Eye (tissue), 1 donor: ENCODE measurements at places on chromosomes 6 and 20.

GRCh38 chr20:42254673-42255072 lies 636.5 kb upstream of the CHD6 start:
- DNase-seq: no peak

DNA sequence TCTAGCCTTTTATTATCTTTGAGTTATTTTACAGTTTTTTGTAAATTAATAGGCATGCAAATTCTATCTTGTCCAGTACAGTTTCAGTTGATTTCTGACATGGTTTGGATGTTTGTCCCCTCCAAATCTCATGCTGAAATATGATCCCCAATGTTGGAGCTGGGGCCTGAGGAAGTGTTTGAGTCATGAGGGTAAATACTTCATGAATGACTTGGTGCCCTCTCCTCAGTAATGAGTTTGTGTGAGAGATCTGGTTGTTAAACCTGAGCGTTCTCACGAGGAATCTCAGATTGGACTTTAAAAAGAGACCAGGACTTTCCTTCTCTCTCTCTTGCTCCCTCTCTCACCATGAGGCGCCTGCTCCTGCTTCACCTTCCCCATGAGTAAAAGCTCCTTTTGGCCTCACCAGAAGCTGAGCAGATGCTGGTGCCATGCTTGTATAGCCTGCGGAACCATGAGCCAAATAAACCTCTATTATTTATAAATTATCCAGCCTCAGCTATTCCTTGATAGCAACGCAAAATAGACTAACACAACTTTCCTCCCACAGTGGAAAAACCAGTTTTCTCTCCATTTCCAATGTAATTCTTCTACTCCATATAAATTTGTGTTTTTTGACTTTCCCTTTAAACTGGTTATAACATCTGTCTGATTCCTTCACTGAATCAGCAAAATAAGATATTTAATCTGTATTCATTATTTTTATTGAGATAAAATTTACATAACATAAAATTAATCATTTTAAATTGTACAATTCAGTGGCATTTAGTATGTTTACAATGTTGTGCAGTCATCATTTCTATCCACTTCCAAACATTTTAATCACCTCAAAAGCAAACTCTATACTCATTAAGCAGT lies 78.7 kb upstream of the PRSS16 start:
- no peak for DNase-seq

DNA sequence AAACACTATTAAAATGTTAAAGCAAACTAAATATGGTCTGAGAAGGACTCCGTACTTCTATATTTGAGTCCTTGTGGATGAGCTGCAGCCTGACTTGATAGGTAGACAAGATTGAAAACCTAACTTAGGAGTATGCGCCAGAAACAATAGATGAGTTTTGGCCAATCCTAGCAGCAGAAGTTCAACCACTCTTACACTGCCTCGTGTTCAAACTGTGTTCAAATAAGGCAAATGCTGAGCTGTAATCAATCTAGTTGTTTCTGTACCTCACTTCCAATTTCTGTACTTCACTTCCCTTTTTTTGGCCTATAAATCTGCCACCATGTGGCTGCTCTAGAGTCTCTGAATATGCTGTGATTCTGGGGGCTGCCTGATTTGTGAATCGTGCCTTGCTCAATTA lies 13.2 kb upstream of the SERINC1 start:
- DNase-seq: no peak

- DNase-seq: no peak
Measured at GRCh38 chr6:113697632-113698410, 159.3 kb upstream of the MARCKS start.

DNA sequence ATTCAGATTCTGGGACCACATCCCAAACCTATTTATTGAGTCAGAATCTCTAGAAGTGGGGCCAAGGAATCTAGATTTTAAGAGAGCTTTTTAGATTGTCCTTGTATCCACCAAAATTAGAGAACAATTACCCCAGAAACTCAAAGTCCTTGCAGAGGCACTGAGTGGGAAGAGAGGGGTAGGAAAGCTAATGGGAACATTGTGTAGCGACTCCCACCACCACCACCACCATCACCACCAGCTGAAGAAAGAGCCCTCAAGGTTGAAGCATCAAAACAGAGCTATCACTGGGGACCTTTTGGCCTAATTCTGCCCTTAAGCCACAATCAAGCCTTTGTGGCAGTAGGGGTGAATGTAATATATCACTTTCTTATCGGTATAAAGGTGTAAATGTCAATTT lies 39.0 kb upstream of the SLC32A1 start:
- DNase-seq: no peak

DNA sequence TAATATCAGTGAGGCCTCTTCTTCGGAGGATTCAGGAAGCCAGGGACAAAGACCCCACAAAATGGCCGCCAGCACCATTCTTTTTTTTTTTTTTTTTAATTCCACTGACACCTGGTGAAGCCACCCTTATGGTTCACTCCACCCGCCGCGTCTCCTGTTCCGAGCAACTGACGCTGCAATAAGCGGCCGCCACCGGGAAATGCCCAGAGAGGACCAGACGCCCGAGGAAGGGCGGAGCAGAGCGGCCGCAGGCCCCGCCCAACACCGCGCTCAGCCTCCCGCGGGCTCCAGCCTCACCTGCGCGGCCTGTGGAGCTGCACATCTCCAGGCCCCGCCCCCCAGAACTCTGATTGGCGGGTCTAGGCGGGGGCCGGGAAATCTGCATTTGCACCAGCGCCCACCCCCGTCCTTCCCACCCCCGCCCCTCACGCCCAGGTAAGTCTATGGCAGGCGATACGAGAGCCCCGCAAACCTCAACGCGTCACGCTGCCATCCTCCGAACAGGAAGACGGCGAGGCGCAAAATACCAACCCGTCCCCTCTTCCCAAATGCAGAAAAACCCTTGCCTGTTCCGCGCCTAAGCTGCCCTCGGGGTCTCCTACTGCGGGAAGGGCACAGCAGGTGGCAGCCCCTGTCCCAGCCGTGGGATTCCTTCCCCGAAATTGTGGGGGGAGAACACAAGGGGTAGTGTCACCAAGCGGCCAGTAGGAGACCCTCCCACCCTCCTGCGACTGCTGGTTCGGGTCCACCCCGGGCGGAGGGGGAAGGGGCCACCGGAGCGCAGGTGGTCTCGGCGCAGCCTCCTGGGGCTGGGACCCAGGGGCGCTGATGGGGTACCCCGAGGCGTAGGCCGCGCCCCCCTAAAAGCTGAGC lies 960 bp downstream of the ATP9A start:
- DNase-seq: peak; percentile 83

GRCh38 chr6:169904051-169904922 lies 152.9 kb downstream of the ERMARD start:
- no peak for DNase-seq

GRCh38 chr6:83974409-83975050 lies 59.0 kb upstream of the MRAP2 start:
- DNase-seq: no peak

GRCh38 chr6:4295058-4295782 lies 159.8 kb upstream of the ECI2 start:
- peak; percentile 79 for DNase-seq

- DNase-seq: peak; percentile 82
Measured at GRCh38 chr6:159168536-159169192, 536 bp upstream of the FNDC1 start.

DNA sequence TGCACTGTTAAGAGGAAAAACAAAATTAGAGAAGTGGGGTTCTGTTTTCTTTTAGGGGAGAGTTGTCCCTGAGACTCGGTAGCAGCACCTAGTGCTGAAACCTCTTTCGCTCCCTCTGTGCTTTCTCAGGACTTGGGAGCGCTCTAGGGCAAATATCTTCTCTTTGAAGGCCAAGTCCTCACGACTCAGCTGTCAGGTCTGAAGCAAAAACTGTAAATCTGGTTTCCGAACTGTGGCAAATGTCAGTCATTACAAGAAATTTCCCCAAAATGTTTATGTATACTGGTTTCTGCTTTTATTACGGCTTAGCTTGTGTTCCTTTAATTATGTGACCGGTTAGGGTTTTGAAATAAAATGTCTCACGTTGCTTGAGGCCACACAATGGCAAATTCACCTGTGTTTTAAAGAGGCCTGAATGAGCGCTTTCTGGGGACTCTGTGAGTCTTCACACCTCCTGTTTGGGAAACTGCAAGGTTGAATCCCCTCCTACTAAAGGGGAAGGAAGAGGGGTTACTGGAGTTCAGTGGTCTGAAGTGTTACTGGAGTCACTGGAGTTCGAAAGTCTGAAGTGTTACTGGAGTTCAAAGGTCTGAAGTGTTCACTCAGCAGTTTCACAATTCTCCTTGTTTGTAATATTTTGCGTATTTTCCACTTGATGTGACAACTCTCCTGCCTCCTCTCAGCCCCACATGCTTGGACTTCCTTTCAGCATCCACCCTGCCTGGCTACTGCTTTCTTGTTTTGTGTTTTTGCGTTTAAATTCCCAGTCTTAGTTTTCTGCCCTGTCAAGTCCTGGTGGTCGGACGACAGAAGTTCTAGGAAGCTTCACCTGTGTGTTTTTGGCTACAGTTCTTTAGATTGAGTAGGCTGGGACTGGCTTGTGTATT lies 1.6 kb downstream of the SMPDL3A start:
- peak; percentile 67 for DNase-seq

DNA sequence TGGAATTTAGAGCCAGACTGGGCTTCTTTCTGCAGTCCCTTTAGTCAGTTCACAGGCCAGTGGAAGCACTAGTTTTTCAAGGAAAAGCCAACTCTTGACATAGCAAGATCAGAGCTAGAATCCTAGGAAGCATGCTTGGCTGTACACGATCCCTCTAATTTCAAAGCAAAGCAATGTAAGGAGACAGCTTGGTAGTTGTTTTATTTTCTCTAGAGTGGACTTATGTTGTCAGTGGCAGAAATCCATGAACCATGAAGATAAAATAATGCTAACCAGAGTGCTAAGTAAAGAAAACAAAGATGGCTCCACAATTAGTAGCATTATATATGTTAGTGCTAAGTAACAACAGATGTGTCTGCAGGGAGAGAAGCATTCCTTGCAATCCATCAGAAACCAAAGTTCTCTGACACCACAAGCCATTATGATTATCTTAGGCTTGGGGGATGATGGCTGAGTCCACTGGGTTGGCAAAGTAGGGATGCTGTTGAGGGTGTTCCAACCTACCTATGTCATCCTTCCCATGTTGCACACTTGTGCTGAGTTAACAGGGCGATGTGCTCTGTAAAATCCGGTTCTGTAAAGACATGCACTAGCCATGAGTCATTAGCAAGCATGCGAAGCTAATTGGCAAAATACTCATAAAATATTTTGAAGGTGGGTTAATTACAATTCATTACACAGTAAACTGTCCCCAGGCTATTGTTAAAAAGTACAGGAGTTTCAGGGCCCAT lies 115.2 kb downstream of the BMP2 start:
- peak; percentile 22 for DNase-seq
